Germinal center (tissue), 1 donor: ENCODE measurements at places on chromosomes 1 and 21.

- DNase-seq = no peak
Observed at GRCh38 chr1:53896635-53897229, 2.7 kb downstream of the DIO1 start.

DNA sequence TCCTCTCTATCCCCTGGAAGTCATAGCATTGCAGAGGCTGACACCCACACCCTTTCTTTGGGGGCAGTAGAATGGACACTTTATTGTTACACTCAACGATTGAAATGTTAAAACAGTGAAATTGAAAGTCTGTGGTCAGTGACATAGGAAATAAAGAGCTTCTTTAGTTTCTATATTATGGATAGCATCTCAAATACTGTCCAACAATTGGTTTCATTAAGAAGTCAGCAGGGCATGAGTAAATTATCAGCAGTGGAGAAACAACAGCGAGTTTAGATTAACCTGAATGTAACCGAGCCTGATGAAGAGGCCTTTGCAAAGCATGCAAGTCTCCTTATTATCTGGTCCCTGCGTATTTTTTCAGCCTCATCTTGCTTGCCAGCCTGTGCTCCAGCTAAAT, 350.7 kb downstream of the NTNG1 start:
- DNase-seq = no peak

GRCh38 chr1:50846224-50846839, 113.7 kb downstream of the FAF1 start:
- no peak for DNase-seq

DNA sequence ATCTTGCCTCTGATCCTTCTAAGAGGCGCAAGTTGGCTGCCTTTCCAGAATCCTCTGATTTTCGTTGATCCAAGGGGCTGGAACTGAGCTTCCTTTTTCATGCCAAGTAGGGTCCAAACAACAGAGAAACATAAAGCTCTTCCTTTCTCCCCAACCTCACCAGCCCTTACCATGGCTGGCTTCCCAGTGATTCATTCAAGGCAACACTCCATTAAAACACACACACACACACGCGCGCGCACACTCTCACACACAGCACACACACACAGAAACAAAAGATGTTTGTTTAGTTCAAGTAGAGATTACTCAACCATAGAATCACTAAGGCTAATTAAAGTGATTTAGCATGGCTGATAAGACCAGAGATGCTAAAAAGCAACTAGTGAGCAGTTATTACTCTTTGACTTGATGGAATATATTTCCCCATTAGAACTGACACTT, 13.0 kb upstream of the GUCA2A start:
- DNase-seq = no peak

DNA sequence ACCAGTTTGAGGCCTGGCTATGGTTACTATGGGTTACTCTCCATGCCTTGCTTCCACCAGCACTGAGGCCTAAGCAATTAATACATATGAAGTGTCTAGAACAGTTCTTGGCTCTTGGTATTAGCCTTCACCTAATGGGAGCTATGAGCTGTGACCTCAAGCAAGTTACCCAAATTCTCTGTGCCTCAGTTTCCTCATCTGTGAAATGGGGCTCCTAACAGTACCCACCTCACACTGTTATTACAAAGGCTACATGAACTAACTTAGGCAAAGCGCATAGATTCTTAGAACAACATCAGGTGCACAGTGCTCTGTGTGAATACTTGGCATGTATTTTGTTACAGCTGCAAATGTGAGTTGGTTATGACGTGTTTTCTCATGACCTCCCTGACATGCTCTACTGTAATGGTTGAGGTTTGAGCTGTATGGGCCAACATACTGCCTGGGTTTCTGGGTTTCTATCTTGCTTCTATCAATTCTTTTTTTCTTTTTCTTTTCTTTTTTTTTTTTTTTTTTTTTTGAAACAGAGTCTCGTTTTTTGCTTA, 26.5 kb downstream of the CDCP2 start:
- no peak for DNase-seq

- DNase-seq = no peak
Observed at GRCh38 chr21:34797201-34797525, 128.4 kb downstream of the CLIC6 start.

GRCh38 chr1:226572325-226572726, 23.8 kb downstream of the STUM start:
- DNase-seq = no peak

DNA sequence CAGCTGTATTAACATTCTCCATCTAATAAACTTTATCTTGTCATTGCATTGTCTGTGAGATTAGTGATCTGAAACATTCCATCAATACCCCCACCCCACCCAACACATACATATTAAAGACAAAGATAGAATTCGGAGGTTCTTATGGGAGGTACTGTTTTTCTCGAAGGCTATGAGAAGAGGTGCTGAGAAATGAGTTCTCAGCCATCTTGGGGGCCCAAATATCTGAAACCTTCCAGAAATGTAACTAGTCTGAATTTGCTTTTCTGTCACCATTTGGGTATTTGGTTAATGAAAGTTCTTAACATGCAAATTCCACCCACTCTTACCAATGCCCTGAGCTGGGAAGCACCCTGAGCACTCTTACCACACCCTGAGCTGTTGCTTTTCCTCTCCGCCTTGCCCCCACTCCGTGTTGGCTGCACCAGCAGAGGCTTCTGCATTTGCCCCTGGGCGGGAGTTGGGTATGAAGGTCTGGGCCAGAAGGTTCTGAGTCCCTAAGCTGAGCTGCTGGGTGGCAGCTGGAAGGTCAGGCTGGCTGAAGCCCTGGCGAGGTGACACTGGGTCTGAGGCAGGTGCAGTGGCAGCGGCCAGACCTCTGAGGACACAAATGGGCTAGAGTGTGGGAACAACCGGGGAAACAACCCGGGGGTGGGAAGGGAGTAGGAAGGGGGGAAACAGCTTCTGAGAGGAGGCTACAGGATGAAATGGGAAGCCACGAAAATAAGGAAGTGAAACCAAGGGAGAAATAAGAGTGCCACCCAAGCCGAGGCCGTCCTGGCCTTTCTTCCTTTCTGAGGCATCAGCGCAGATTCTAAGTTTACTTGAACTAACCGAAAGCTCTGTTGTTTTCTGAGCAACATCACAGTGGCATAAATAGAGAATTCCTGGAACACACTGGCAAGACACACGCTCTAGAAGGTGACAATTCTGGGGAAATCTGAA, 26.3 kb upstream of the IER5 start:
- DNase-seq = peak; percentile 61

DNA sequence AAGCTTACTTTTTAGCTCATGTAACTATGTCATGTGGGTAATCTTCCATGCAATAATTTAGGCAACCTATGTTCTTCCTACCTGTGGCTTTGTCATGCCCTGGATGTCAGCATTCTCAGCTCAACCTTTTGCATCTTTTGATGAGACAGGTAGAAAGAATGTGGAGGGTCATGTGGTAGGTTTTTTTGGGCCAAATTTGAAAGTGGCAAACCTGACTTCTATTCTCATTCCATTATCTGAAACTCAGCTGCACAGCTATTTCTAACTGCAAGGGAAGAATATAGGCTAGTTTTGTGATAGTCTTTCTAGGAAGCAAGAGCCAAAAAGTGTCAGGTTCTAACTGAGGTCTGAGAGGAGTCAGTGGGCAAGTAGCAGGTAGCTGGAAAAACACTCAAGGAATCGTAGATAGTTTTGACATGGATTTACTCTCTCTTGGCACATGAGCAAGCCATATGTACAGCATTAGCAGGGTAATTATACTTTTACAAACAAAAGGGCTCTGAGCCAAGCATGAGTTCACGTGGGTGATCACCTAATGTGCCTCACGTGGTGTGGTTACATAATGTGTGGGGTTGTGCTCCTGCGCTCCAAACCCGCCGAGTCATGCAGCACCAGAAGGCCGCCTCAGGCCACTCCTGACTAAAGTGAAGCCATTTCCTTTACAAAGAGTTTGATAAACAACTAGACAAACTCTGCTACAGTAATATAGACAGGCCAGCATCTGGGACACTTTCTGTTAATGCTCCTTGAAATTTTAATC, 1013.8 kb downstream of the PLA2G4A start:
- no peak for DNase-seq

GRCh38 chr1:12031039-12031980, 12.0 kb downstream of the MIIP start:
- peak; percentile 58 for DNase-seq

- DNase-seq = no peak
Observed at GRCh38 chr1:171220581-171221054, 27.7 kb upstream of the FMO1 start.

DNA sequence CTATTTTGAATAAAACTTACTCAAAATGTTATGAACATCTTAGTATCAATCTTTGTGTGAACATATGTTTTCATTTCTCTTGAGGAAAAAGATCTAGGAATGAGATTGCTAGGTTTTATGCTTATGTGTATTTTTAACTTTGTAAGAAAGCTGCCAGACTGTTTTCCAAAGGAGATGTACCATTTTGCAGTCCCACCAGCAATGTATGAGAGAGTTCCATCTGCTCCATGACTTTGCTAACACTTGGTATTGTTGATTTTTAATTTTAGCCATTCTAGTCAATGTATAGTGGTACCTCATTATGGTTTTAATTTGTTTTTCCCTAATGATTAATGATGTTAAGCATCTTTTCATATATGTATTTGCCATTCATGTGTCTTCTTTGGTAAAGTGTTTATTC, 132.5 kb downstream of the ZMYM4 start:
- no peak for DNase-seq

- no peak for DNase-seq
Observed at GRCh38 chr1:207752456-207752998, 673 bp downstream of the CD46 start.

DNA sequence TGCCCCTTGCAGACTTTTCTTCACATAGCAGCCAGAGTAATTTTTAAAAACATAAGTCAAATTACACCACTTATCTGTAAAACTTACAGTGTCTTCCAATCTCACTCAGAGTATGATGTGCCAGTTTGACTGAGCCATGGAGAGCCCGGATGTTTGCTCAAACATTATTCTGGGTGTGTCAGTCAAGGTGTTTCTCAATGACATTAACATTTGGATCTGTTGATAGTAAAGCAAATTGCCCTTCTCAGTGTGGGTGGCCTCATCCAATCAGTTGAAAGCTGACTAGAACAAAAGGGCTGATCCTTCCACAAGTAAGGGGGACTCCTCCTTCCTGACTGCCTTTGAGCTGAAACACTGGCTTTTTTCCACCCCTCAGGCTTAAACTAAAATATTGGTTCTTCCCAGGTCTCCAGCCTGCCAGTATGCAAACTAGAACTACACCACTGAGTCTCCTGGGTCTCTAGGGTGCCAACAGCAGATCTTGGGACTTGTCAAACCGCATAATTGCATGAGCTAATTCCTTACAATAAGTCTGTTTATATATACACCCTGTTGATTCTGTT, 157.9 kb upstream of the CTTNBP2NL start:
- no peak for DNase-seq

DNA sequence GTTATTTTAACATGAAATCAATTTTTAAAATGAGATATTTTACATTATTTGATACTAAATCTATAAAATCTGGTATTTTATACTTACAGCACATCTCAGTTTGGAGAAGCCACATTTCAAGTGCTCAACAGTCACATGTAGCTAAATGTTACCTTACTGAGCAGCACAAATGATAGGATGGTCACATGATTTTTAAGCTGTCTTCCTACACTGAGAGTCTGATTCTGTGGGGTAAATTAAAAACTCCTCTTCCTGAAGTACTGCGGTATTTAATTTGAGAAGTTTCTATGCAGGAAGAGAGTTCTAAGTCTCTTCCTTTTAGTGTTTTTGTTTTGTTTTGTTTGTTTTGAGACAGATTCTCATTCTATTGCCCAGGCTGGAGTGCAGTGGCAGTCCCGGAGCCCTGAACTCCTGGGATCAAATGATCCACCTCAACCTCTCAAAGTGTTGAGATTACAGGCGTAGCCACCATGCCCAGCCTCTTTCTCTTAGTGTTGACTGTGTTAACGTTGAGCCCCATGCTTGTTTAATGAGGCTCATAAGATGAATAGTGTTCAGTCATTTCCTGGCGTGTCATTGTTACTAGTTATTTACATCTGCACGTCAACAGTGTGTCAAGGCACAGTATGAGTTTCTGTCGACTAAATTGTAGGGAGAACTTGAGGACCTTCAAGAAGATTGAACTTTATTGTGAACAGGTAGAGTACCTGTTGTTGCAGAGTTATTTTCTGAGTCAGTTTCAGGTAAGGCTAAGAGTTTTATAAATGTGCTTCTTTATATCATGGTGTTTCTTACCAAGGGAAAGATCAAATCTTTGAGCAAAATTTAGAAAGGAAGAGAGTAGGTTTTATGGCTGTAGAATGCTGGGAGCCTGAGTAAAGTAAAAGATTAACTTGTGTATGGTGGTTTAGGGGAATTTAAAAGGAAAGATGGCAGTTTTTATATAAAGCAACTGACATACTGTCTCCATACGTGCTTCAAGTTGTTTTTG, 3.3 kb downstream of the CNST start:
- DNase-seq = no peak

- DNase-seq = no peak
Observed at GRCh38 chr1:7628273-7628672, 142.8 kb upstream of the VAMP3 start.

DNA sequence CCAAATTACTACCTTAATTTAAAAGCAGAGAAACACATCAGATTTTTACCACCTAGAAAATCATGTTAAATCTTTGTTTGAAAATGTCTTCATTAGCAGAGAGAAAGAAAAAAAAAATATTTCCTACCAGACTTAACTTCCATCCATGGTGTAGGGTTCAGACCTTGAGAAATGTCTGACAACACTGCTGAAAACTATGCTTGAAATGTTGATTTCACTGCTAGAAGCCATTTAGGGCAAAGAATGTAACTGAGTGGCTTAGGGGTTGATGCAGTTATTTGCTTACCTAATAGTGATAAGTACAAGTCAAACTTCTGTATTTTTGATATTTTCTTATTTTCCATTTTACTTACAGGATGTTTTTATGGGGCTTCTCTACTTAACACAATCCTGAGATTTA, 495.6 kb upstream of the NEGR1 start:
- DNase-seq = no peak

DNA sequence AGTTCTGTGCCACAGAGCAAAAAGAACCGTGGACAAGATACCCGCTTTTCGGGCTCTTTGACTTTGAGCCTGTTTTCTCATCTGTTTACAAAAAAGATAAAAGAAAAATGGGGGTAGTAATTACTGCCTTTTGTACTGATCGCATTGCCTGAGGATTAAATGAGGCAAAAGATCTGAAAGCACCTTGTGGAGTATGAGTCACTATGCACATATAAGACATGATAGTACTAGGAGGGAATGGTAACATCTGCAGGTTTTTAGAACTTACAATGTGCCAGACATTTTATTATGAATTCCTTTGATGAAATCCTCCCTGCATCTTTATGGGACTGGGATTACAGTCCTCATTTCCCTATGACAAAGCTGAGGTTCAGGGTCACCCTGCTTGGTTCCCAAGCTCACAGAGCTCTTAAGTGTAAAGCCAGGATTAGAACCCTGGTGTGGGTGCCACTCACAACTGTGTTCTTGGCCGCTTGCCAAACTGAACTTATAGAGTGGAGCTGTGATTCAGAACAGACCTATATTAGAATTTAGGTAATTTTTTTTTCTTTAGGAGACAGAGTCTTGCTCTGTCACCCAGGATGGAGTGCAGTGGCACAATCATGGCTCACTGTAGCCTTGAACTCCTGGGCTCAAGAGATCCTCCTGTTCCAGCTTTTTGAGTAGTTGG, 1.8 kb downstream of the DISC1 start:
- no peak for DNase-seq
